CD4-positive, alpha-beta T cell (primary cell): ENCODE measurements at places on chromosomes 3 and 15.

DNA sequence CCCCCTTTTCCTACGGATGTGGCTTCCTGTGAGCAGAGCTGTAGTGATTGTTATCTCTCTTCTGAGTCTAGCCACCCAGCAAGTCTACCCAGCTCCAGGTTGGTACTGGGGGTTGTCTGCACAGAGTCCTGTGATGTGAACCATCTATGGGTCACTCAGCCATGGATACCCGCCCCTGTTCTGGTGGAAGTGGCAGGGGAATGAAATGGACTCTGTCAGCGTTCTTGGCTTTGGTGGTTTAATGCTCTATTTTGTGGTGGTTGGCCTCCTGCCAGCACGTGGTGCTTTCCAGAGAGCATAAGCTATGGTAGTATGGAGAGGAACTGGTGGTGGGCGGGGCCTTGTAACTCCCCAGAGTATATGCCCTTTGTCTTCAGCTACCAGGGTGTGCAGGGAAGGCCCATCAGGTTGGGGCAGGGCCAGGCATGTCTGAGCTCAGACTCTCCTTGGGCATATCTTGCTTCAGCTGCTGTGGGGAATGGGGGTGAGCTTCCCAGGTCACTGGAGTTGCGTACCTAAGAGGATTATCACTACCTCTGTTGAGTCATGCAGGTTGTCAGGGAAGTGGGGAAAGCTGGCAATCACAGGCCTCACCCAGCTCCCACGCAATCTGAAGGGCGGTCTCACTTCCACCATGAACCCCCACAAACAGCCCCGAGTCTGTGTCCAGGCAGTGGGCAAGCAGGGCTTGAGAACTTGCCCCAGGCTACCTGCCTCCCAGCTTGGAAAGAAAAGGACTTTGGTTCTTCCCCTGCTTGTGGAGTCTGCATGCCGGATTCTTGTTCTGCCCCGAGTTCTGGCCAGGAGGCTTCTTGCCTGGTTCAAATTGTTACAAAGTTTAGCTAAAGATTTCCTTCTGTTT is 9.0 kb upstream of the ADGRG7 start:
- H3K27ac ChIP-seq = no peak overlapping the region
- no peak overlapping the region for H3K4me3 ChIP-seq
- no peak for DNase-seq
- no peaks in the 10 kb centered on the region for H3K27me3 ChIP-seq
- H3K36me3 ChIP-seq = no peaks in the 10 kb centered on the region

DNA sequence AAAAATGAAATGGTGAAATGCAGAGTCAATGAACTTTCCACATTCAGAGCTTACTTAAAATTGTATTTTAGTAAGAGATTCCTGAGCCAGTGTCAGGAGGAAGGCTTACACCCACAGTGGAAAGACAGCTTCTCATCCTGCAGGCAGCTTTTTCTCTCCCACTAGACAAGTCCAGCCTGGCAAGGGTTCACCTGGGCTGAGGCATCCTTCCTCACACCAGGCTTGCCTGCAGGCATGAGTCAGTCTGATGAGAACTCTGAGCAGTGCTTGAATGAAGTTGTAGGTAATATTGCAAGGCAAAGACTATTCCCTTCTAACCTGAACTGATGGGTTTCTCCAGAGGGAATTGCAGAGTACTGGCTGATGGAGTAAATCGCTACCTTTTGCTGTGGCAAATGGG is 3.1 kb downstream of the CCR4 start:
- H3K4me1 ChIP-seq = peaks cover 49% of the 10 kb centered on the region
- no peak for DNase-seq

- DNase-seq = no peak
- no peak overlapping the region for H3K4me3 ChIP-seq
- H3K36me3 ChIP-seq = no peaks in the 10 kb centered on the region
- no peak overlapping the region for H3K27ac ChIP-seq
Measured at GRCh38 chr3:69462022-69462825, 76.3 kb upstream of the FRMD4B start.

- no peak overlapping the region for H3K4me3 ChIP-seq
- H3K4me1 ChIP-seq = peaks cover 34% of the 10 kb centered on the region
- no peak overlapping the region for H3K27ac ChIP-seq
- no peaks in the 10 kb centered on the region for H3K27me3 ChIP-seq
- DNase-seq = no peak
Measured at GRCh38 chr3:197798863-197799262, 7.8 kb downstream of the LRCH3 start.

- H3K4me3 ChIP-seq = no peak overlapping the region
- no peaks in the 10 kb centered on the region for H3K36me3 ChIP-seq
Measured at GRCh38 chr3:8805774-8806173, 36.4 kb upstream of the OXTR start.

GRCh38 chr15:60507596-60508424 is 28.9 kb upstream of the ICE2 start:
- peak overlapping the region; percentile 14 for H3K27ac ChIP-seq
- peaks cover 19% of the 10 kb centered on the region for H3K4me1 ChIP-seq
- peaks cover 83% of the 10 kb centered on the region for H3K36me3 ChIP-seq
- DNase-seq = peak; percentile 41

DNA sequence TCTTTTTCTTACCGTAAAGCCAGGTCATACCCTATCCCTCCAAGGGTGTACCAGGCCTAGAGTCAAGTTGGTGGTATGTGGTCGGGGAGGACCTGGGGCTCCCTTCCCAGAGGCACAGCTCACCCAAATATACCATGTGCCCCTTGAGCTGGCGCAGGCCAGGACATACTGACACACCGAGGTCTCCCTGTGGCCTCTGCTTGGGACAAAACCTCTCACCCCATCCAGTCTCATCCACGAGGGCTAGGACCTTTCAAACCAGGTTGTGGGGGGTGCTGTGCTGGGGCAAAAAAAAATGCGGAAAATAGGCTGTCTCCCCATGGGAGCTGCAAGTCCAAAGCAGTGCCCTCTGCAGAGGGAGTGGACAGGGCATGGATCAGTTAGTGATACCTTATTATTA is 22.8 kb downstream of the PTH1R start:
- H3K36me3 ChIP-seq = no peaks in the 10 kb centered on the region
- H3K4me3 ChIP-seq = no peak overlapping the region
- H3K4me1 ChIP-seq = peaks cover 11% of the 10 kb centered on the region
- DNase-seq = no peak

GRCh38 chr3:195004512-195005250 is 266.3 kb downstream of the XXYLT1 start:
- no peak for DNase-seq
- H3K4me1 ChIP-seq = no peaks in the 10 kb centered on the region
- no peak overlapping the region for H3K27ac ChIP-seq
- H3K36me3 ChIP-seq = no peaks in the 10 kb centered on the region
- H3K4me3 ChIP-seq = no peak overlapping the region

DNA sequence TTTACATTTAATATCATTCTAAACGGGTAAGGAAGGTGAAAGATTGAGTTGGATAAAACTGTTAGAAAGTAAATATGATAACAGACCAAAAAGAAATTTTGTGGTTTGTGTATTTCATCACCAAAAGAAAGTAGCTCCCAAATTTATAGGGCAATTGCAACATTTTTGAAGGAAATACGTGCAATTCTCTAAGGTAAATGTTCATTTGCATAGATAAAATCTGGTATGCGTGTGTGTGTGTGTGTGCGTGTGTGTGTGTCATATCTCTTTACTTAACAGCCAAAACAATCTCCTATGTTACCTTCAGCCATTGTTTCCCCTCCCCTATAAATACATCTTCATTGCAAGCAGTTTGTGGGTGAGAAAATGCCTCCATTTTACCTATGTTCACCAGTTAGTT is 208.4 kb downstream of the TNIK start:
- no peaks in the 10 kb centered on the region for H3K36me3 ChIP-seq
- H3K4me3 ChIP-seq = no peak overlapping the region
- DNase-seq = peak; percentile 78
- H3K27me3 ChIP-seq = no peaks in the 10 kb centered on the region
- peak overlapping the region; percentile 8 for H3K27ac ChIP-seq

GRCh38 chr3:37546876-37547275 is 314.8 kb upstream of the CTDSPL start:
- no peak overlapping the region for H3K27ac ChIP-seq
- no peak overlapping the region for H3K4me3 ChIP-seq
- no peaks in the 10 kb centered on the region for H3K4me1 ChIP-seq
- no peaks in the 10 kb centered on the region for H3K36me3 ChIP-seq
- no peaks in the 10 kb centered on the region for H3K27me3 ChIP-seq

GRCh38 chr3:148840451-148840850 is 12.8 kb downstream of the CPB1 start:
- H3K36me3 ChIP-seq = no peaks in the 10 kb centered on the region
- H3K4me1 ChIP-seq = no peaks in the 10 kb centered on the region
- no peak for DNase-seq
- no peak overlapping the region for H3K27ac ChIP-seq
- H3K27me3 ChIP-seq = no peaks in the 10 kb centered on the region
- no peak overlapping the region for H3K4me3 ChIP-seq

GRCh38 chr3:128262457-128262856 is 109.2 kb downstream of the EEFSEC start:
- H3K4me1 ChIP-seq = no peaks in the 10 kb centered on the region
- no peak for DNase-seq
- no peak overlapping the region for H3K4me3 ChIP-seq
- H3K36me3 ChIP-seq = peaks cover 44% of the 10 kb centered on the region

GRCh38 chr3:149291178-149291577 is 42.3 kb downstream of the TM4SF18 start:
- no peaks in the 10 kb centered on the region for H3K36me3 ChIP-seq
- H3K27ac ChIP-seq = no peak overlapping the region
- no peaks in the 10 kb centered on the region for H3K4me1 ChIP-seq
- H3K27me3 ChIP-seq = no peaks in the 10 kb centered on the region

DNA sequence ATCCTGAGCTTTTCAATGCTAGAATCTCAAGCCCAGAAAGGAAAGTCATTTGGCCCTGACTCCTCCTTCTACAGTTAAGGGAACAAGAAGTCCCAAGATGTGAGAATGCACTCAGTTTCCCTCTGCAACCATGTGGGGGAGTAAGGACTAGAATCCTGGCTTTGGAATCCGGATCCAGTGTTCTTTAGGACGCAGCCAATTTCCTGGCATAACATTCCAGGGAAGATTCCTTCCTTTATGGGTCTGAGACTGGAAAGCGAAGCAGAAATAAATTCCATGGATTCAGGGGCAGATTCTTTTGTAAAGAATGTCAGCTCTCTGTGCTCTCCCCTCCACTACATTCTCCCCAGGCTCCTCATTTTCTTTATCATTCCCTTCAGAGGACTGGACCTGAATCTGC is 151.8 kb upstream of the SOX14 start:
- no peak for DNase-seq
- no peak overlapping the region for H3K4me3 ChIP-seq
- H3K27ac ChIP-seq = no peak overlapping the region

GRCh38 chr15:85354461-85354860 is 25.9 kb upstream of the AKAP13 start:
- no peak for DNase-seq
- H3K27ac ChIP-seq = no peak overlapping the region
- no peaks in the 10 kb centered on the region for H3K36me3 ChIP-seq
- H3K4me1 ChIP-seq = peaks cover 7% of the 10 kb centered on the region

GRCh38 chr3:38564631-38565338 is 68.6 kb downstream of the EXOG start:
- H3K4me1 ChIP-seq = no peaks in the 10 kb centered on the region
- H3K27ac ChIP-seq = no peak overlapping the region

DNA sequence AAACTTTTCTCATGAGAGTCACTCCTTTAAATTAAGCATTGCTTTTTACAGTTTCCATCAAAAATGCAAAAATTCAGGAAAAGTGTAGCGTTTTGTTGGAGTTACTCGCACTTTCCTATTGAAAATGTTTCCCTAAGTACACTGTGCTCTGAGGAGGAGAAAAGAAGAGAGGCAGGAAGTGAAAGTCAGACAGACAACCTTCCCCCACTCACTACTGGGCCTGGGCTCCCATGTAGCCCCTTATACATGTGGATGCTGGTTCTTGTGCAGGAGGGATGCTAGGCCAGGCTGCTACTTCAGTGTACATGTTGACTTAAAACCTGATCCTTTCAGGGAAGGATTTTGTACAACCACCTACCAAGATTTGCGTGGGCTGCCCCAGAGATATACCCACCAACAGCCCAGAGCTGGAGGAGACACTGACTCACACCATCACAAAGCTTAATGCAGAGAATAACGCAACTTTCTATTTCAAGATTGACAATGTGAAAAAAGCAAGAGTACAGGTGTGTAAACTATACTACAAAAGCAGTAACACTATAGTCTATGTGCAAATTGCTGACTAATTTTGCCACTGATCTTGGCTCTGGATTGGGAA is 15.1 kb downstream of the KNG1 start:
- no peaks in the 10 kb centered on the region for H3K36me3 ChIP-seq
- DNase-seq = no peak
- H3K4me1 ChIP-seq = no peaks in the 10 kb centered on the region
- H3K27me3 ChIP-seq = no peaks in the 10 kb centered on the region
- no peak overlapping the region for H3K4me3 ChIP-seq

DNA sequence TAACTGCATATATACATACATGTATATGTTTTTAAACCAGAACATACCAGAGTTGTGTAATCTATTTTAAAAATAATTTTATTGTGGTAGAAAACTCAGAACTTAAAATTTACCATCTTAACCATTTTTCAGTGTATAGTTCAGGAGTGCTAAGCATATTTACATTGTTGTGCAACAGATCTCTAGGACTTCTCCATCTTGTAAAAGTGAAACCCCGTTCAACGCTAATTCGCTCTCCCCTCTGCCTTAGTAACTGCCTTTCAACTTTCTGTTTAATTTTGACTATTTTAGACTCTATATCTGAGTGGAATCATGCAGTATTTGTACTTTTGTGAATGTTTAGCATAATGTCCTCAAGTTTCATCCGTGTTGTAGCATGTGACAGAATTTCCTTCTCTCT is 51.8 kb upstream of the SSR3 start:
- peak overlapping the region; percentile 43 for H3K4me3 ChIP-seq
- no peak overlapping the region for H3K27ac ChIP-seq
- peaks cover 9% of the 10 kb centered on the region for H3K4me1 ChIP-seq
- peaks cover 15% of the 10 kb centered on the region for H3K27me3 ChIP-seq

- H3K36me3 ChIP-seq = peaks cover 2% of the 10 kb centered on the region
- H3K4me3 ChIP-seq = no peak overlapping the region
- DNase-seq = no peak
Measured at GRCh38 chr15:41780266-41780665, 6.0 kb downstream of the MAPKBP1 start.

GRCh38 chr3:99877031-99877579 is 59.4 kb downstream of the CMSS1 start:
- peaks cover 5% of the 10 kb centered on the region for H3K4me1 ChIP-seq
- no peaks in the 10 kb centered on the region for H3K36me3 ChIP-seq
- no peak overlapping the region for H3K4me3 ChIP-seq
- no peak for DNase-seq

GRCh38 chr15:42911058-42911592 is 9.5 kb downstream of the TTBK2 start:
- H3K4me3 ChIP-seq = no peak overlapping the region
- DNase-seq = no peak
- no peak overlapping the region for H3K27ac ChIP-seq
- no peaks in the 10 kb centered on the region for H3K36me3 ChIP-seq
- no peaks in the 10 kb centered on the region for H3K27me3 ChIP-seq
